NCI-H526 (cell line): ENCODE measurements at places on chromosomes 6 and 20.

DNA sequence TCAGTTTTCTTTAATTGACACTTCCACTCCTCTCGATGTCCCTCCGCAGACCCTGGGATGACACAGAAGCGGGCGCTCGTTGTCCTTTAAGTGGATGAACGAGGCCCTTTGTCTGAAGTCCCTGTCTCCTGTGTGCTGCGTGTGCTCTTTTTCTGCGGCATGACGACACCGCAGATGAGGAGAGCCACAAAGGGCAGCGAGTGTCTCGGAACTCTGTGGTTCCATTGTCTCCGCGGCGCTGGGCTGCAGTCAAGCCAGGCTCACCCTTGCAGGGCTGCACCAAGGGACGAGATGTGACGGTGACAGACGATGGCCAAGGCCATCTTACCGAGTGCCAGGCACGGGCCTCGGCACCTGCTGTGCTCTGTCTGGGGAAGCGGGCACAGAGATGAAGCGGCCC is 10.6 kb downstream of the PRR18 start:
- DNase-seq: no peak

- no peak for DNase-seq
Measured at GRCh38 chr6:150537893-150538292, 61.8 kb upstream of the PLEKHG1 start.

GRCh38 chr6:157400676-157401075 is 19.7 kb downstream of the ZDHHC14 start:
- DNase-seq: no peak

- DNase-seq: no peak
Measured at GRCh38 chr6:167919349-167919748, 78.1 kb upstream of the KIF25 start.

- DNase-seq: no peak
Measured at GRCh38 chr6:156183678-156184077, 593.5 kb upstream of the ARID1B start.

DNA sequence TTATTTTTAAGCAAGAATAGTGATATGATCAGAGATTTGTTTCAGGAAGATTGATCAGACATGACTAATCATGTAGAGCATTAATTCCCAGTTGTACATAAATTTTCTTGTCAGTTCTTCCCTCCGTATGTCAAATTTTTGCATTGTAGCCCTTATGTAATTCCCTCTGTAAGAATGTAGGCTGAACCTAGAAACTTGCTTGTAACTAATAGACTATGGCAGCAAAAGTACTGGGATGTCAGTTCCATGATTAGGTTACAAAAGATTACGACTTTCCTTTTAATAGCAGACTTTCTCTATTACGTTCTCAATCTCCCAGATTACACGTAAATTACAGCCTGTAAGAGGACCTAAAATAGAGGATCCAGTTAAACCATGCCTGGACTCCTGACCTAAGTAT is 79.4 kb upstream of the EPHA7 start:
- no peak for DNase-seq

GRCh38 chr6:152948150-152948768 is 34.6 kb downstream of the FBXO5 start:
- DNase-seq: peak; percentile 49

DNA sequence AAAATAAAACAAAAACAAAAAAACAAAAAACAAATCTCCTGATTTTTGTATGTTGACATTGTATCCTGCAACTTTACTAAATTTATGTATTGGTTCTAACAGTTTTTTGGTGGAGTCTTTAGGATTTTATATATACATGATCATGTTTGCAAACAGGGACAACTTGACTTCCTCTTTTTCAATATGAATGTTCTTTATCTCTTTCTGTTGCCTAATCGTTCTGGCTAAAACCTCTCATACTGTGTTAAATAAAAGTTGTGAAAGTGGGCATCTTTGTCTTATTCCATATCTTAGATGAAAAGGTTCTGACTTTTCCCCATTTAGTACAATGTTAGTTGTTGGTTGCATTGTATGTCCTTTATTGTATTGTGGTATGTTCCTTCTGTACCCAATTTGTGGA is 261.7 kb upstream of the NOX3 start:
- DNase-seq: no peak

DNA sequence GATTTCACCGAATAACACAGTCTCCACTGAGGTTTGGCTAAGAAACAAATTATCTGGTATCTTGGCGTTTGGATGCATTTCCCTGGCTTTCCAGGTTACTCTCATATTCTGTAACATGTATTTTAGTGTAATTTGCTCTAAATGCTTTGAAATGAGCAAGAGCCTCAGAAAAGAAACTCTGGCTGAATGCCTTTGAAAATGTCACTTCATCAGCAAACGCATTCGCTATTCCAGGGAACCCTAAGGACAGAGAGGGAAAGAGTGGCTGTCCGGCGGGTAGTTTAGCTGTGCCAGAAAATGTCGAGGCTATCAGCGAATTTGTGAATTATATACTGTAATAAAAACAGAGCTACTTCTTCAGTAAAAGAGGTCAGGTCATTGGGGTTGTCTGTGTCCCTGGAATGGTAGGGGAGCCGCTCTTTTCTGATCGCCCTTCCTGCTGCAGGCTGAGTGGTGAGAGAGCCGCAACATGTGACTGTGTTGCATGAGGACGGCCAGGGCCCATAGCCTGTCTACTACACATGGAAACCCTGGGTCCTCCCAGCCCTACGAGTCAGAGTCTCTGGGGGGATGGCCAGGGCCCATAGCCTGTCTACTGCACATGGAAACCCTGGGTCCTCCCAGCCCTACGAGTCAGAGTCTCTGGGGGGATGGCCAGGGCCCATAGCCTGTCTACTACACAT is 57.3 kb downstream of the SMOC2 start:
- DNase-seq: no peak

DNA sequence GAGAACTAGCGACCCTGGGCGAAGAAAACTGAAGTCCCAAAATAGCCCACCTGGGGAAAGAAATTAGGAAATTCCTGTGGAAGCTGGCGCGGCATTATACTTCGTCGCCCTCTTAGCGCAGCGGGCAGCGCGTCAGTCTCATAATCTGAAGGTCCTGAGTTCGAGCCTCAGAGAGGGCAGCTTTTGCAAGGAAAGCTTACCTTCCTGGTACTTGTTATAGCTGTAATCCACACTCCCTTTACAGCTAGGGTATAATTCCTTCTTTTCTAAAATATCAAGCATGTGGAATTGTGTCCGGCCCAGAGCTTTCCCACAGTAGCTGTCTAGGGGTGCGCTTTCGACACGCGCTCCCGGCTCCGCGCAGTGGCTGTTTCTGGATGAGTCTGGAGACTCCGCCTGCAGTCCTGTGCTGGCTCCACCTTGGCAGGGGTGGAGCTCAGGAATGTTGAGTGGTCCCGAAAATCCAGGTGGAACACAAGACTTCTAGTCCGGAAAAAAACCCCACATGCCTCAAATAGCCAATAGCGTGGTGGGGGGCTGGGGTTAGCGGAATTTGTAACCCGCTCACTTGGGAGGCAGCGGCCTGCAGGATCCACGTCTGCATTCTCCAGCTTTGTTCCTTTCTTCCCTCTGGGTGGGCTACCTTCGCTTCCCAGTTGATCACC is 83.7 kb upstream of the ZNF322 start:
- DNase-seq: no peak

DNA sequence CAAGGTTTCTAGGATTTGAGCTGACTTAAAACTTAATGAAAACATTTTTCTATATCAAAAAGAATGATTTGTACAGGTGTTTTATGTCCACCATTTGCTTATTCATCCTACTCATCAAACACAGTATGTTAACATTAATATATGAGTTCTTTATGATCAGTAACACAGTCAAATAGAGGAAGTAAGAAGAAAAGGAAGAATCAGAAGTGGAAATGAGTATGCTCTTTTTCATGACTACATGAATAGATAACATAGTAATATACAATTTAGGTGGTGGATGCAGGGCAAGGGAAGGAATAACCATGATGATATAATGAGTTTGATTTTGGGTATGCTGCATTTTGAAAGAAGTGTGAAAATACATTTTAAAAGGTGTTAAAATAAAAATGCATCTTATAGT is 16.5 kb downstream of the KPNA5 start:
- DNase-seq: no peak

- DNase-seq: no peak
Measured at GRCh38 chr6:43972913-43973300, 154.3 kb downstream of the MRPL14 start.

- DNase-seq: no peak
Measured at GRCh38 chr6:41466437-41466990, 79.7 kb upstream of the FOXP4 start.

DNA sequence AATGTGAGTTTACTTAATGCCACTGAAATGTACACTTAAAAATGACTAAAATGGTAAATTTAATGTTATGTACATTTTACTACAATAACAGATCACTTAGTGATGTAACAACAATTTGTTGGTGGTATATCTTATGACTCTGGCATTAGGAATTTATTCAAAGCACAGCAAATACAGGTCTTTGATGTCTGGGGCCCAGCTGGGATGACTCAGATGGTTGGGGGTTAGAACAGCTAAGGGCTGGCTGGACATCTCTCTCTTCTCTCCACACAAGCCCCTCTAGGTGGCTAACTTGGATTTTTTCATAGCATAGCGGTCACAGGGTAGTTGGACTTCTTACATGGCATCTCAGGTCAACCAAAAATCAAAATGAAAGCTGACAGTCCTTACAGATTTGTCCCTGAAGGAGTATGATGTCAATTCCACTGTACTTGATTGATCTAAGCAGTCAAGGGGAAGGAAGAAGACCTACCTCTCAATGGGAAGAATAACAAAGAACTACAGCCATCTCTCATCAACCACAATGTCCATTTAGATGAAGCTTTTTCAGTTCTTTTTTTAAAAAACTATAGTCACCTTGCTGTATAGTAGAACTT is 37.5 kb upstream of the LCA5 start:
- DNase-seq: no peak

DNA sequence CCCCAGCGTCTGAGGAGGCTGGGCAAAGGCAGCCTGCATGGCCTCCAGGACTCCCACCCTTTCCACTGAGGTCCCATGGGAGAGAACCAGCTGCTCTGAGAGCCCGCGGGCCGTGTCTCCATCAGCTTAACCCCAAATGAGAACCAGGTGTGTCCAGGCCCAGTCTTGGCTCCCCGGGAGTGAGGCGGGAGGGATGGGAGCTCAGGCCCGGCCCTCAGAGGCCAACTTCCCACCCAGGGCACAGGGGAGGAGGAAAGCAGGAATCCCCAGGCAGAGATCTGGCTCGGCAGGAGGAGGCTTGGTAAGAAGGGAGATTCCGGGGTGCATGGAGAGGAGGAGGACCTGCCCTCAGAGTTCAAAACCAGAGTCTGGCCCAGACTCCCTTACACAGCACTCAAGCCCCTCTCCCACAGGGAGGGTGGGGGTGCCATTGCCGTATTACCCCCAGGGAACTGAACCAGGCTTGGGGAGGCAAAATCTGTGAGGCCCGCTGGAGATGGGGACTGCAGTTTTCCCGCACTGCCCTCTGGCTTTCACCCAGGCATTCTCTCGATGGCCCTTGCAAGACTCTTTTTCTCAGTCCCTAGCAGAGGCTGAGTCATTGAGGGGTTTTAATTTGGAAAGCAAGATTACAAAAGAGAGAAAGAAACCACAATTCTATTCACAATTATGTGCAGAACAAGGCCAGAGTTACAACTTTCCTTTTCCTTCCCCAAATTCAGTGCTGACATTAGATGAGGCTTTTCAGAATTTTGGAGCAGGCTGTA is 17.1 kb downstream of the FOXF2 start:
- no peak for DNase-seq

- DNase-seq: no peak
Measured at GRCh38 chr6:146946559-146946958, 257.7 kb upstream of the STXBP5 start.

GRCh38 chr6:20118892-20119291 is 93.4 kb downstream of the MBOAT1 start:
- no peak for DNase-seq

- DNase-seq: no peak
Measured at GRCh38 chr20:50343490-50344179, 153.0 kb downstream of the CEBPB start.

DNA sequence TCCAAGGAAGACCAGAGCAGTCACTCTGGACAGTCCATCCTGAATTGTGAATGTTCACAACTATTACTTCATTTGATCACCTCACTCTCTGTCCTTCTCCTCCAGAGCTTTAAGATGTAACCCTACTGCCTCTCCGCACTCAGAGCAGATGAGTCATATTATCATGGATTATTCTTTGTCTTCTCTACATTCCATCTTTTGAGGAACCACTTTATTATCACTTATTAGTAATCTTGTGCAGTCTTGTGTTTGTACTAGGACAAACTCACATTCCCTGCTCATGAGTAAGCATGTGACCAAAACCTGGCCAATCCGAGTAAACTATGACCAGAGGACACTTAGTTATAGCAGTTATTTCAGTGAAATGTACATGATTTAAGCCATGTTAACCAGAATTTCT is 401.5 kb upstream of the ADGRB3 start:
- no peak for DNase-seq

DNA sequence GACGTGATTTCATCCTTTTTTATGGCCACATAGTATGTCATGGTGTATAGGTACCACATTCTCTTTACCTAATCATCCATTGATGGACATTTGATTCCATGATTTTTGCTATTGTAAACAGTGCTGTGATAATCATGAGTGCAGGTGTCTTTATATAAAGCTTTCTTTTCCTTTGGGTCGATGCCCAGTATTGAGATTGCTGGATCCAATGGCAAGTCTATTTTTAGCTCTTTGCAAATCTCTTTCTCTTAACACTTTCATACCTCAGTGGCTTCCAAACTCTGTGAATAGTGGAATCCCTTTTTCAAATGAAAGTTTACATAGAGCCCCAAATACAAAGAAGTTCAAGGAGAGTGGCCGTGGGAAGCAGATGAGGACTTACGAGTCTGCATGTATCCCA is 105.8 kb upstream of the SPTLC3 start:
- DNase-seq: no peak

DNA sequence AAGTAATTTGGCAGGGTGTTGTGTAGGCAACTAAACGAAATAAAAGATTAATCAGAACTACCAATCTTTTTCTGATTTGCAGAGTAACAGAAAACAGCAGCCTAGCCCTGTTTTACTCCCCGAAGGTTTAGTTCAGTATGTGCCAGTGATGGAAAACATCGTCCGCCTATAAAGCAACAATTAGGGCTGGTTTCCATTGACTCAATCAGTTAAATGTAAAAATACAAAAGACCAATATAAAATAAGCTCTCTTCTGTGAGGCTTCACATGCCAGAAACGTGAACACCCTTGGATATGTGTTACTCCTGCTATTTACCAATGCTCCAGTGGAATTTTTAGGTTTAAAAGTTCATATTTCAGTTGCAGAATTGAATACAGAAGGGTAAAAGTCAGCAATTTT is 210.5 kb upstream of the RSPO3 start:
- DNase-seq: no peak

GRCh38 chr6:41840326-41840725 is 52.8 kb downstream of the TOMM6 start:
- DNase-seq: no peak

DNA sequence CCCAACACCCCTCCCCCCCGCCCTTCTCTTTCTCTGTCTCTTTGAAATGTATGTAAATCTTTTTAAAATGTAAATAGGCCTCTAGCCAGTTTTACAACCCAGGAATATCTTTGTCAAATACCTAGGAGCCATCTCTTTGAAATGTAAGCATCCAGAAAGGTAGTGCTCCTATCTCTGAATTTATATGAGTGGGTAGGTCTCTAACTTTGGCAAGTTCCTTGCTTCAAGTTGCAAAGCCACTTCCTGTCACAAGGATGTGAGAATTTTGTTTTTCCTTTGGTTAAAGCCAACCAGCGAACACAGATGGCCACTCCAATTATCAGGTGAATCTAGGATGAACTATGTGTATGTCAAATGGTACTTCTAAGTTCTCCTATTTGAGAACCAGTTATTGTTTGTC is 6.2 kb upstream of the DEFB132 start:
- DNase-seq: peak; percentile 28

- no peak for DNase-seq
Measured at GRCh38 chr6:25934735-25935313, 4.3 kb upstream of the SLC17A2 start.

- no peak for DNase-seq
Measured at GRCh38 chr20:51352791-51353190, 189.7 kb downstream of the NFATC2 start.
